Cortex of kidney (tissue), 1 donor: ENCODE measurements at places on chromosomes 6 and 20.

DNA sequence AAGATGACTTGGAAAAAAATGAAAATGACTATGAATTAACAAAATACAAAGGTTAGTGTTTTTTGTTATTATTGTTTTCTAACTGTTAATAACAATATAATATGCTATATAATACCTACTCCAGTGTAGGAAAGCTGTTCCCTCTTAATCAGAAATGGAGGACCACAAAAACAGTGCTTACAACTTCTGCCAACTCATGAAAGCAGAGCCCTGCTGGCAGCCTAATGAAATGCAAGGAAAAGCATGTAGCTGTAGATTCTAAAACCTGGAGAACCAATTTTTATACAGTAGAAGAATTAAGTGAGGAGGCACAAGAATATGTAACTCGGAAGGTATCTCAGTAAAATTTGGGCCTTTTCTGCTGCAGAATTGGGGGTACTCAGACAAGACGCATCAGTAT lies 29.4 kb downstream of the PHIP start:
- DNase-seq: no peak

GRCh38 chr6:70241991-70242420 lies 60.9 kb downstream of the COL9A1 start:
- no peak for DNase-seq

DNA sequence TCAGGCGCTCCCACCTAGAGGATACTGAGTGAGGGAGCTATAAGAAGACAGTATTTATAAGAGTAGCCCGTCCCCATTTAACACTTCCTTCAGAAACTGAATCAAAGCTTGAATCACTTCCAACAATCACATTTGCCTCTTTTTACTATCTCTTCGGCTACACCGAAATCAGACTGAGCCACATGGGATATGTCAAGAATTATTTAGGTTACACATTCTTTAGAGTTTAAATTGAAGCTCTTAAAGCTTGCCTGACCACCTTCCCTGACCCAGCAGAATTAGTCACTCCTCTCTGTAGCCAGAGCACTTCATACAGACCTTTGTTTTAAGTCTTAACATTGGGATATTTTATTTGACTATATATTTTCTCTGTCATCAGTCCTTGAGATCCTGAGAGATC lies 163.7 kb downstream of the MAFB start:
- no peak for DNase-seq

- no peak for DNase-seq
Observed at GRCh38 chr6:26026833-26027490, 60.3 kb upstream of the HFE start.

- no peak for DNase-seq
Observed at GRCh38 chr6:90294989-90295853, 1.4 kb downstream of the BACH2 start.

DNA sequence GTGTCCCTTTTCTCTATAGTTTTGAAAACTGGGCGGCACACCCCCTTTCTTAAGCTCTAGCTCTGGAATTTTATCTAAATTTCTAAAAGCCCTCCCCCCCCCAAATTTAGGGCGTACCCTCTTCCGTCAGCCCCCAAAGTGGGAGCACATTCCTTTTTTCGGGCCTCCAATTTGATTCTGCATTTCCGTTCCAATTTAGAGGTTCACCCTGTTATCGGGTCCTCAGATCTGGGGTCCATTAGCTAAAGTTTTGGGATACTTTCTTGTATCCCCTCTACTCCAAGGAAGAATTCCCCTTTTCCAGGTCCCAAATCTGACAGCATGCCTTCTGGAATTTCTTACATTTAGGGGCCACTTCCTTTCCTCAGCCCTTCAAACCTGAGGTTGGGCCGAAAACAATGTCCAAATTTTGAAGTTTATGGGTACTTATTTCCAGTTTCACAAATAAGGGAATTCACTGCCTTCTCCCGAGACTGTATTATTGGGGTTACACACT lies 796 bp downstream of the PHF20 start:
- no peak for DNase-seq

DNA sequence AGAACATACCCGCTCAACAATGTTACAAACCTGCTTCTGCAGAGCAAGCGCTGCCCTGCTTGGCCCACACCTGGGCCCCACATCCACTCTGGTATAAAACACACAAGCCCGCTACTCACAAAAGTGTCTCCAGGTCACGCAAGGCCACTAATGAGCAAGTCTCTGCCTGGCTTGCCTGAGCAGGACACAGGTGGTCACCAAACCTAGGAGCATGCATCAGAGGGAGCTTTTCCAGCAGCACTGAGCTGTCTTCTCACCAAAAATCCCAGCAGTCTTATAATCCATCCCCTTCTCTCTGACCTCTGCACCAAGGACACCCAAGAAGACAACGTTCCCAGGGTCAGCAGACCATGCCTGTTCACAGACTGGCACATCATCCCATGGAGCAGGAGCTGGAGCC lies 100.8 kb downstream of the DLL1 start:
- no peak for DNase-seq

- DNase-seq: no peak
Observed at GRCh38 chr6:167469672-167470071, 144.8 kb downstream of the TTLL2 start.

GRCh38 chr6:109531446-109531845 lies 48.4 kb upstream of the ZBTB24 start:
- no peak for DNase-seq

- no peak for DNase-seq
Observed at GRCh38 chr6:80449726-80450125, 343.3 kb downstream of the BCKDHB start.

DNA sequence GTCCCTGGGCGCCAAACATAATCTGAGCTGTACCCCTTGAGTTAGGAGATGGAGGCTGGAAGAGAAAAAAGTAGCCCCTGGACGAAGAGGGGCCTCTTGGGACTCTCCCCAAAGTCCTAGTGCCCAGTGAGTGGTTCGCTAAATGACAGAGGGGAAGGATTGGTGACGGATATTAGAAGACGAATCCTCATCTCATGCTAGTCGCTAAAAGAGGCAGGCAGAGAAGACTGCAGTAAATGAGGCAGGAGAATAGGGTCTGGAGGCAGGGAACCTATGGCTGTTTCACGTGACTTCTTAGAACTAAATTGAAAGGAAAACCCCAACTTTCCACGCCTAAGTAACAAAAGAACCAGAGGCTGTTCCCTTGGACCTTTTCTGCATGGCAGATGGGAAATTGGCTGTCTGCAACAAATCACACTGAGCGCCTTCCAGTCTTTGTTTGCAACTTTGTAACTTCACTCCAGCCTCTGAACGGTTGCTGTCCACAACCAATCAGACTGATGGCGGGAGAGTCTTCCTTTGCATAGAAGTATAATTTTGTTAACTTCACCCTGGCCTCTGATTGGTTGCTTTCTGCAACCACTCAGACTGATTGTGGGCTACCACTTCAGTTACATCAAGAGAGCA lies 731 bp upstream of the RBL1 start:
- no peak for DNase-seq

DNA sequence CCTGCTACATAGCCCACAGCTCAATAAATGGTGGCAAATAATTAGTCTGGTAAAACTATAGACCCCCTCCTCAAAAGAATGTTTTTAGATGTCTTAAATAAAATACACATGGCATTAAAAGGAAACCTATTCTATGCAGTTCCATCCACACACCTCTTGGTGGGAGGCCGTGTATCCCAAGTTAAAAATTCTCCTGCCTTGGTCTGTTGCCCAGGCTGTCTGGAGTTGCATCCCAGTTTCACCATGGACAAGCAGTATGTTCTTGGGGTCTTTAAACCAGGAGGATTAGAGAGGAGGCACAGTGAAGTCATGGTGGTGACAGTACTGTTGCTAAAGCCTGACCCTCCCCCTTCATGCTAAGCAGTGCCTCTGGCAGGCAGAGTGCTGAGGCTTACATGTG lies 95.5 kb downstream of the SULF2 start:
- no peak for DNase-seq

DNA sequence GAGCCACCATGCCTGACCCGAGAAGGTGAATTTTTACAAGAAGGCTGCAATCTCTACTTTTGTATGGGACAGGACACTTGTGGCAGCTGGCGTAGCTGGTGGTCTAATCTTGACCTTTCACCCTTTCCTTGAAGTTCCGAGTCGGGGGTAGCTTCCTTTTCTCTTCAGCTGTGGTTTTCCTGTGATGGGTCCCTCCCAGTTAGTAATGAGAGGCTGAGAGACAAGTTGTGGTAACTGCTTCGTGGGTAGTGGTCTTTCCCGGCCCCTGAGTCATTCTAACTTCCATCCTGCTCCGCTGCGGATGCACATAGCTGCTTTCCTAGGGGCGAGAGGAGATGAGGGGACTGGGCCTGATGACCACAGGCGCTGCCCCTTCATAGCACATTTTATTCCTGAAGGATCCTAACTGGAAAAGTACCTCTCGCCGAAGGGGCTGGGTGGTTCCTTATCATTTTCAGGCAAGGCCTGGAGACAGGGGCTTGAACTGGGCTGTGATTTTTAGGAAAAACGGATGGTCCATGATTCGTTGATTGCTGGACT lies 3.1 kb downstream of the SYNJ2 start:
- DNase-seq: no peak

- no peak for DNase-seq
Observed at GRCh38 chr6:106084989-106085691, 996 bp upstream of the PRDM1 start.
